Activated T-helper 1 cell treated with anti-CD3 and anti-CD28 coated beads, Interleukin-2, amount 50 U/mL, for 16 hours (primary cell): ENCODE measurements at places on chromosomes 6 and 20.

GRCh38 chr20:43458422-43458924 is 777 bp downstream of the SRSF6 start:
- no peak for DNase-seq

- DNase-seq, result no peak
Observed at GRCh38 chr20:53793783-53794383, 200.2 kb upstream of the ZNF217 start.

DNA sequence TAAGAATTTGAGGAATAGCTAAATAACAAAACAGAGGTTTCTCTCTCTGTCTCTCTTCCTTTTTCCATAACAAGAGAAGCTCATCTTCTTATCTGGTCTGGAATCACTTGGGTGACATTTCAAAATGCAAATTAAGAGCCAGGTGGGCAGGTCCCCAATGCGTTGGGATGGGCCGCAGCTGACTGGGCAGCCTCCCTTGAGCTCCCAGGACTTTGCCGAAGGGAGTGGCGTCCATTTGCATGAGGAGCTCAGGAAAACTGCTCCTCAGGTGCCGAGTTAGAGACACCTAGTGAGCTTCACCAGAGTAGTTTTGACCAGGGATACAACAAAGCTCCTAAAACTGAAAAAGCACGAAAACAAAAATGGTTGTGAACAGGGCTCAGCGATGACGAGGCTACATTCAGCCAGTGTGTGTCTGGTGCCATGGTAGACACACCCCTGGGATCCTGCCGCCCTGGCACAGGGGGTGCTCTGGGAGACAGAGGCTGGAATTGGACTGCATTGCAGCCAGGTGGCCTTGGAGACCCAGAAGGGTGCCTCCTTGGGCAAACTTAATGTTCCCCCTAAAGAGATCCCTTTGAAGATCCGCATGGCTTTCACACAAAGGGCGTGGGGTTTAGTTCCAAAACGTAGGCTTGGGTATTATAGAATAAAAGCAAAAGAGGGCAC is 13.5 kb upstream of the SERPINB6 start:
- no peak for DNase-seq

DNA sequence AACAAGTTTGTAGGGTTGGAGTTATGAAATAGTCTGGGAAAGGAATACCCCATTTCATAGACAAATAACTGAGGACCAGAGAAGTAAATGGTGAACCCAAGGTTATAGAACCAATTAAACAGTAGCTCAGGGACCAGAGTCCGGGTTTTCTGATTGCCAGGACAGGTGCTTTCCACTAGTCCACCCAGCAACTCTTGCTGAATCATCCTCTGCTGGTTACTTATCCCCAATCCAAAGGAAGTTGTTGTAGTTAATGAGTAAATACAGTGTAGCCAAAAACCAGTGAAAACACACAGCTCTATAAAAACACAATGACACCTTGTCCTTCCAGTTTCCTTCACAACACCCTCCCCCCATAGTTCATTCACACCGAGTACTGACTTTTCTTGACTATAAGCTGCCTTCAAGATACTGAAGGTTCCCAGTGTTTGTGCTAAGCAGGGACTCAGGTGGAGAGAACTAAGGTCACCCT is 766 bp upstream of the TINAG start:
- no peak for DNase-seq

DNA sequence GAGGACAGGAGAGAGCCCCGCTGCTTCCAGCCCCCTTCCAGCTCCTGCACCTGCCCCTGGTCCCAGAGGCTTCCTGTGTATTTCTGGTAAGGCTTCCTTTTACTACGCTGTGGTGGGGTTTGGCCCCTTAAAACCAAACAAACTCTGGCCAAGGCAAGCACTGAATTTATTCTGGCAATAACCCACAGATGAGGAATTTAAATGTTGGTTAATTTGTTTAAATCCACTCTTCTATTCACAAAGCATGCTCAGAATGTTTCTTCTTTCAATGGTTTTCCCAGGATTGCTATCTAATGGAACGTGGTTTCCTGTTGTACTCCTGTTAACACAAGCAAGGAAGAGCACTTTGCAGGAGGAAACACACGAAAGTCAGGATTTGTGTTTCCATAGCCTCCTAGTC is 236.5 kb upstream of the FOXQ1 start:
- DNase-seq, result no peak

GRCh38 chr20:43372051-43372450 is 85.6 kb upstream of the SRSF6 start:
- no peak for DNase-seq

DNA sequence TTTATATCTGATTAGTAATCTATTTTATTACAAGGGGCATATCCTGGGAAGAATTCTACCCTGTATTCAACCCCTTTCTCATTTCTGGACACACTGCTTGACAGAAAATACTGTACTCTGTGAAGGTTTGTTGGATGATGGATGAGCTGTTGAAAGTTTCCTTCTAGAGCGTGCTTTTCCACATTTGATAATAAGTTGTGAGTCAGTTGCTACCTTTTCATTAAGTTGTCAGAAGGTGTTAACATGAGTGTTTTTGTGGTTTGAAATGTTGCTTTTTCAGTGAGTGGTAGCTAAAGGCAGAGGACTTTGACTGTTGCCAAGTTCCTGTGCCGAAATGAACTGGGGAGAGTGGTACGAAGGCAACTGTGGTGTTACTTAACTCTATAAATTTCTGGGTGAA is 3.9 kb upstream of the ECI2 start:
- DNase-seq, result no peak

- no peak for DNase-seq
Observed at GRCh38 chr6:150537491-150537890, 62.2 kb upstream of the PLEKHG1 start.
